ENCODE measurements at places on chromosomes 7 and 10. TPM values are rescaled to one million over a fixed set of nuclear protein-coding genes. Genes with fewer than 3 reads are reported as not detected.

GRCh38 chr7:90706072-90706716 lies 110.1 kb downstream of the CDK14 start:
- DNase-seq = no peak

- no peak for DNase-seq
Measured at GRCh38 chr10:71251319-71251718, 38.9 kb downstream of the UNC5B start.

GRCh38 chr7:35521941-35522340 lies 173.0 kb downstream of the HERPUD2 start:
- no peak for DNase-seq

- DNase-seq = peak; percentile 86
Measured at GRCh38 chr7:24778543-24779282, 21.4 kb upstream of the GSDME start.

DNA sequence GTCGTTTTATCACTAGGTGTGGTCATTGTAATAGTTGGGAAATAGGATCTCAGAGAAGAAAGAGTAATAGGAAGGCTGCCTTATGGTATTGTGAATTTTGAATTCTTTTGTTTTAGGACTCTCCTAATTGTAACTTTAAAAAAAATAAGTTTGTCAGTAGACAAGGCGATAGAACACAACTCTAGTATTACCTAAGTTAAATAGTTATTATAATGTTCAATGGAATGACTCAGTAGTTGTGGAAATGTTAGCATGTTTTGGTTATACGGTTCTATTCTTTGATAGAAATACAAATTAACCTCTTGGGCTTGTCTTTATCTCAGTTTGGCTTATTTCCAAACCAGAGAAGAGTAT lies 1.4 kb downstream of the DNAH11 start:
- DNase-seq = no peak

GRCh38 chr10:67816719-67817118 lies 21.3 kb downstream of the DNAJC12 start:
- no peak for DNase-seq

DNA sequence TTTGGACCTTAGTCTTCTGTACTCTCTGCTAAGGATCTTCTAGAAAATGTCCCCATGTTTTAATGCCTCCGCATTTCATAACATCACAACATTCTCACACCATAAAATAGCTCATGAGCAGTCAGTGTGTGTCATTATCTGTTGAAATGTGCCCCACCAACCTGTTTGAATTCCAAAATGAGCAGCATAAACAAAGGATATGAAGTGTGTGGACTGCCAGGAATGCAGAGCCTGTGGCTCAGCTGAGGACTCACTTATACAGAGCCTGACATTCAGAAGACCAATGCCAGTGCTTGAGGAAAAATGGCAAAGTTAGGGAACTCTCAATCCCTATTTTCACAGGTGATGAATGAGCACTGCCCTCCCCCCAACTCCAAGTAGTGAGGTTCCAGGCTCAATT lies 621.4 kb downstream of the POM121L12 start:
- no peak for DNase-seq

DNA sequence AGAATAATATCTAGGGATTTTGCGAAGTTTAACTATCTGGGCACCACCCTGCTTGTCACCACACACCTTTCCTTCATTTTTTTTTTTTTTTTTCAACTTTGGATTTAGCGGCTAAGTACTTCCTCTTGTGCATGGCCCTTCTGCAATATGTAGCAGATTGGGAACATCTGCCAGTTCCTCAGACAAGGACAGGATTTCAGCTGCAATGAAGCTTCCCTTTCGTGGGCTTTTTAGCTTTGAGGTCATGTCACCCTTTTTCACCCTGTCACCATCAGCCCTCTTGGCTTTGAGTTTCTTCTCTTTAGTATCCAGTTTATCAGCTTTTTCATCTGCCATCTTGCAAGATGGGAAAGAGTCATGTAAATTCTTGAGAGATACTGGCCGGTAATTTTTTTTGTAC lies 81.6 kb upstream of the ETV1 start:
- DNase-seq = no peak

DNA sequence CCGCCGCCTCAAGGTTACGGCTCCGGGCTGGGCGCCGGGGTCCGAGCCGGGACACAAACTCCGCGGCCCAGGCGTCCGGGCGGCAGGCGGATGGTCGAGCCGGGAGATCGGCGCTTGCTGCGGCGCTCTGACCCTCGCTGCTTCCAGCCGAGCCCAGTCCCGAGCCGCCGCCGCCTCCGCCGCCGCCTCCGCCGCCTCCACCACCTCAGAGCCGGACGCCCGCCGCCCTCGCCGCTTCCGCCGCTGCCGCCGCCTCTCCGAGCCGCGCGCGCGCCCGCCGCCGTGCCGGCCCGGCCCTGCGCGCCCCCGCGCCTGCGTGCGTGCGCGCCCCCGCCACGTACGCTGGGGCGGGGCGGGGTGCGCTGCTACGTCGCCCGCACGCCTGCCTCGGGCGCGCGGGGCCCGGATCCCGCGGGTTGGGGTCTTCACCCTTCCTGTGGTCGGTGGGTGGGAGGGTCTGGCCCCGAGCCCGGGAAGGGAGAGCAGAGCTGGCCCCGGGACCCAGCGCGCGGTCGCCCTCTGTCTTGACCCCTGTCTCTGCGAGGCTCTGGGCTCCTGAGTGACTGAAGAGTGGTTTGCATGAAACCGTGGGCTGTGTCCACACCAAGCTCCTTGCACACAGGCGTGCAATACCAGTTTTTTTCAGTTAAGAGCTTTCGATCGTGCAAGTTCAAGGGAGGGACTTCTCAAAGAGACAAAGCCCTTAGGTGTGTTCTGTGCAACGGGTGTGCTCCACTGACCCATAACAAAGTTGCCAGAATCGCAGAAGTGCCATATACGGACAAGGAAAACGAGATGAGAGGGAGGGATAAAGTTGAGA lies at the start of gene SMURF1:
Gene SMURF1 (minus strand): TSS at position 256 of the 820 bp plus-strand sequence. CDS start 328 bp downstream, outside the sequence.
- peak; percentile 21 for DNase-seq

- no peak for DNase-seq
Measured at GRCh38 chr10:1715821-1716220, 21.5 kb downstream of the ADARB2 start.

DNA sequence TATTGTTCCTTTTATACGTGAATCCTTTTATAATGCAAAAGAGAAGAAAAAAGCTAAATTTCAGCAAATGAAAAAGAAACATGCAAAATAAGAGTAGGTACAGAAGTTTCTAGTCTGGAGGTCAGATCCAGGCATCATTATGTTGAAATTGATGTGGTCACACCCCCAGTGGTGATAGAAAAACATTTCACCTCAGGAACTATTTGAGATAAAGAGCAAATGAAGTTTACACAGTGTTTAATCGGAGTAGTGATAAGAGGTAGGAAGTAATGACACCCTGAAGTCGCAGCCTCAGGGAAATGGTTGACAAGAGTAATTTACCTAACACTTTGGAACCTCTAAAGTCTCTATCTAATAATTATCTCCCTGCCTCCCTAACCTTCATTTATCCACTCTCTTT lies 536.0 kb upstream of the STEAP1 start:
- no peak for DNase-seq

DNA sequence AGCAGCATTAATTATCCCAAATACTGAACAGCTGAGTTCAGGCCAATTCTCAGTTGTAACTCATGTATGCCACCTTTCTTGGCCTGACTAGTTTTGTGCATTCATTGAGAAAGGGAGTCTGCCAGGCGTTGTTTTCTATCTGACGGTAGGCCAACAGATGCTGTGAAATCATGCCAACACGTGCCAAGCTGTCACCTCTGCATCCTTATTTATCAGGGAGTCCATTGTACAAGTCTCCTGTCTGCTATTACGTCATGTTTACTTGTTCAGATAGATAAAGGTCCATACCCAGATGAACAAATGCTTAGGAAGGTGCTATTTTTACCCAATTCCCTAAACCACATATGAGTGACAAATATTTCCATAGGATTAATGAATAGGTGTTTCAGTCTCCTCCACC lies 127.2 kb upstream of the CDK6 start:
- no peak for DNase-seq

DNA sequence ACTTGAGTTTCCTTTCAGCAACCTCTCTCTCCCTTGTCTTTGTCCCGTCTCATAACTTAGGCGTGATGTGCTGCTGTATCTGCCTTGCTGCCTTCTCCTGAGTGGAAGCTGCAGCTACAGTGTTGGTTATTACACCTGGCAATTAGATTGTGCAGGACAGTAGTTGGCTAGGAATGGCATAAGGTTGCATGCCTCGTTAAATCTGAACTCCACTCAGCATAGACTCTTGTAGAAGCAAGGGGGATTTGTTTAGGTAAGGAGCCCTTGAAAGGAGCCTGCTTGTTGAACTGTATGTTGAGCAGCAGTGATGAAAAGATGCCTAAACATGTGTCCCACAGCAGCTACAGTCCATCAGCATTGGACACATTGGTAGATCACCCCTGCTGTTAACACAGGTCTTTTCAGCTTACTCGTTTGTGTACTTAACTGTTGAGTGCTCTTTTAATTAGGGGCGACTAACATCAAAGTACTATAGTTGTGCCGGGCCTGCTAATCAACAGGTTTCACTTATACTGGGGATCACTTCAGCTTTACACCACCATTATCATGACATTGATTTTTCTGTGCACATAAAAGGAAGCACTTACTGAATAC lies 225.0 kb downstream of the AUTS2 start:
- no peak for DNase-seq

DNA sequence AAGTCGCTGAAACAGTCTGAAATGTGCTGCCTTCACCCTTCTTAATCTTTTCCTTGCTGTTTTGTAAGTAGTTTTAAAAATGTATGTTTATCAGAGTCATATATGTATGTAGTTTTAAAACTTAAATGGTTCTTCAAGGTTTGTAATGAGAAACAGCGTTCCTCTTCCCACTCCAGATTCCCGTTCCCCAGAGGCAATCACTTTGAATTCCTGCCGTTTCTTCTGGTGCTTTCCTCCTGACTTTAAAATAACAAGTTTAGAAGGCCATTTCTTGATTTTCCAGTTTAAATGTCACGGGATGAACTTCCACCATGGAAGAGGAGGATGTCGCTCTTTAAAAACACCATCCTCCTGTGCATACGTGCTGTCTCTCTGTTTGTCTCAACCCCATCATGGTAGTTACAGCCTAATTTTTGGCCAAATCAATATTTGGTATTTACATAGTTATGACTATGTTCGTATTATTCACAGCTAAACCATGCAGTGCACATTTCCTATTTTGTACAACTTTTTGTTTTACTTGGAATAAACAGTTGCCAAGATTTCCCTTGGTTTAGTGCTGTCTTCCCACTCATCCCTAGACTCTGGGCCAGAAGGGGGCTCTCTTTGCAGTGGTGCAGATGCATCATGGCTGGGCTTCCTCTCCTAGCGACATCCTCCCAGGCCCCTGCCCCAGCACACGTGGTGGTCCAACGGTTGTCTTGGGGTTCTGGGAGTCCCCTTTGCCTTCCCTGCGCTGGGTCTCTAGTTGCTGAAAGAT lies 151.4 kb downstream of the PTPN20 start:
- no peak for DNase-seq

- no peak for DNase-seq
Measured at GRCh38 chr7:46285878-46286277, 364.8 kb upstream of the IGFBP3 start.

DNA sequence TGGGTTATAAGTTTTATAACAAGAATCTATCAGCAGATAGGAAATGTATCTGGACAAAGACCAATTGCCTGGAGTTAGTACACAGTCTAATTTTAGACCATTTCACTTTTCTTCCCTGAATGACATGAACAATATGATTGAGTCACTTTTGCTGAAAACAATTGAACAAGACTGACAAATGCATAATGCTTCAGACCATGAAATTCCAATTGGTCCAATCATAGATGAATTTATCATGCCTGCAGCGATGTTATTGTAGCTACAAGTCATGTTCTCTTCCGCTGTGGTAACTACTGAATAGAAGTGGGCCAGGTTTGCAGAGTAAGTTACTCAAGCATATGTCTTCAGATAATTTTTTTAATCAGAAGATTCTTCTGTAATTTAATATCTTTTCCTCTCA lies 73.4 kb downstream of the VSTM2A start:
- DNase-seq = no peak

DNA sequence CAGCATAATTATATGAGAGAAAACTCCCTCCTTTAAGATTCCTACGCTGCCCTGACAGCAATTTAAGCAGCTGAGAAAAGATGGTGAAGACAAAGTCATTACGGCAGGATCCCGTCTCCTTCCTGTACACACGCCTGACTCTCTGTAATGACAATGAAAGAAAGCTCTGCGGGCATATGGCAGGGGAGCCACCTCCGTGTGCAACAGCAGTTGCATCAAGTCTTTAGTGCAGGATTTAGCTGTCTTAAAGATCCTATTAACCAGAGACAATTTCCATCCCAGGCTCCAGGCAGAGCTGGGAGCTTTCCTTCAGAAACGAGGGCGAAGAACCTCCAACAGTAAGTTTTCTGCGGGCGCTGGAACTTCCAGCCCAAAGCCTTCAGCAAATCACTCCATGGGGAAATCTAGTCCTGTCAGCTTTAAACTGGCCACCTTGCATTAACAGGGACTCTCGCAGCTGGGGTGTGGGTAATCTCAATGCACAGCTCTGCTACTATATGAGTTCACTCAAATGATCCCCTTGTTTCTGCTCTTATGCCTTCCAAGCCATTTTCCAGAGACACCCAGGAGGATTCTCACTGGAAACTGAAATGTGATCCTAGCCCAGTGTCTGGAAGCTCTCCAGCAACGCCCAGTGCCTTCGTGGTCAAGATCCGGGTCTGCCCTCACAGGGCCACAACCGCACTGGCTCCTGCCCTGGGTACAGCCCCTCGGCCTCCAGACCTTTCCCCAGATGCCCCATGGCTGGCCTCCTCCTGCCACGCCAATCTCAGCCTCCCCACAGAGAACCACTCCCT lies 74.9 kb downstream of the CTBP2 start:
- DNase-seq = no peak

- peak; percentile 27 for DNase-seq
Measured at GRCh38 chr10:67839951-67840350, 2.0 kb upstream of the DNAJC12 start.

GRCh38 chr10:60525716-60526585 lies 136.3 kb upstream of the ANK3 start:
- DNase-seq = no peak

DNA sequence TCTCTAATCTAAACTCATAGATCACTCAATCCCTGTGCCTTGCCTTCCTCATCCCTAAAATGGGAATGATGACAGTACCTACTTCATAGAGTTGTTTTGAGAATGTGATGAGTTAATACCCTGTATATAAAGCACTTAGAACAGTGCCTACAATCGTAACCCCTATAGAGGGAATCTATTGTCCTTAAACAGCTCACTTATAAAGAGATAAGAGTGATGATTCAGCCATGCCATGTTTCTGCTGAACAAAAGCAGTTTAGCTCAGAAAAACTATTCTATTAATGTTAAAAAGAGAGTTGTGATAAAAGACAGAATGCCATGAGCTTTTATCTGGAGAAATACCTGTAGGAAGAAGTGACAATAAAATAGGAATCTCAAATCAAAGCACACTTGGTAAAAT lies 63.6 kb downstream of the CUBN start:
- DNase-seq = no peak

- DNase-seq = no peak
Measured at GRCh38 chr10:86938260-86938659, 19.2 kb downstream of the MMRN2 start.

AFAP1L2 gene
- 0.07 TPM for total RNA-seq

FKBP6 gene
- total RNA-seq = not detected

AVPI1 gene
- total RNA-seq = 40.7 TPM

VCL gene
- 345 TPM for total RNA-seq

TMEM229A gene
- not detected for total RNA-seq

RAMP3 gene
- not detected for total RNA-seq

CYP26C1 gene
- not detected for total RNA-seq

PMS2 gene
- 12.5 TPM for total RNA-seq

ANXA8L1 gene
- 0.91 TPM for total RNA-seq

CLDN12 gene
- total RNA-seq = 39.5 TPM

RGR gene
- not detected for total RNA-seq

ASB15 gene
- not detected for total RNA-seq

CFAP58 gene
- total RNA-seq = 0.72 TPM

SUMF2 gene
- total RNA-seq = 125 TPM
